ENCODE measurements at places on chromosomes 2 and 18.

- DNase-seq, result no peak
Measured at GRCh38 chr2:31150120-31150670, 12.0 kb upstream of the GALNT14 start.

- no peak for DNase-seq
Measured at GRCh38 chr2:236582968-236583367, 13.3 kb downstream of the ACKR3 start.

GRCh38 chr2:132951008-132951714, 281.2 kb upstream of the LYPD1 start:
- no peak for DNase-seq

DNA sequence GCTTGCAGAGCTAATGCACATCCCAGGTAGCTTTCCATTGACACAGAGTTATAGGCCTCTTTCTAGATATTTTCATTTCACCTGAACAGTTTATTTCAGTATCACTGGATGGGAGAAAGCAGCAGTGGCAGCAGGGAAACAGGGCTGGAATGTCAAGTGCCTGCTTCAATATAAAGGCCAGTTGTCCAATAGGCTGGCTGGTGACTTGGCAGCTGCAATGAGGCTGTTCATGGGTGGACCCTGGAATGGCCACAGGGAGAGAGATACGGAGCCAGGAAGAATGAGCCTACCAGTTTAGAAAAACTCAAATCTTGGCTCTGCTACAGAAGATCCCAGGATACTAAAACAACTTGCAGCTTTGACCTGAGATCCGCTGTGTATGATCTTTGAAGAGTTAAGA, 185.0 kb downstream of the BCL11A start:
- DNase-seq, result peak; percentile 7

GRCh38 chr2:26778098-26778497, 7.8 kb upstream of the CENPA start:
- no peak for DNase-seq
